Activated T-cell treated with anti-CD3 and anti-CD28 coated beads, Interleukin-2, amount 50 U/mL, for 48 hours (primary cell): ENCODE measurements at places on chromosomes 7 and 10.
A peak's percentile ranks its signal among the peaks of the same experiment; 100 is the strongest.

DNA sequence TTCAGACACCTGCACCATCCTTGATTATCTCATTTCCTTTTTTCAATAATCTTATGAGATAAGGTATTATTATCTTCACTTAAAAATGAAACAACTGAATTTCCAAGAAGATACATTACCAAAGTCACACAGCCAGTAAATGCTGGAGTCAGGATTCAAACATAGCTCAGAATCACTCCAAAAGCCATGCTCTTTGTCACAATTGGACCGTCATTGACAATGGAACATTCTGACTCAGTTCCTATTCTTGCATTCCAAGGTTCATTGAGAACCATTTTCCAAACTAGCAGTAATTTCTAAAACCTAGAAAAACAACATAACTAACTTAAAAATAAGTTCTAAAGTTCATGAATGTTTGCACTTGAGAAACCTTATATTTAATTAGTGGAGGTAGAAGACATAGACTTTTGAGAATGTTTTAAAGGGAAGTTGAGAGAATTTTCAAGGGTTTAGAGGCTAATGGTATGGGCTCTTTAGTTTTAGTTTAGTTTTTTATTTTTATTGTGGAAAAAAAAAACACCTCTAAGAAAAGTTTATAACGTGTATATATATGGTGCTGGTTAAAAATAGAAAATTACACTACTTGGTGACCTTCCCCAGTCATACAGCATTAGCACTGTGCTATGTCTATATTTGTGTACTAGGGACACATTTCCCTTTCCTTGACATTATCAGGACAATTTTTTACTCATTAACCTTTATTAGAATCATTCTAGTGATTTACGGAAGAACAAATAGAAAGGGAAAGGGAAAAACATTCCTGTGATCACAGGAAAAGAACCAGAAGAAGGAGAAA lies 30.9 kb downstream of the LGI1 start:
- no peak for DNase-seq

DNA sequence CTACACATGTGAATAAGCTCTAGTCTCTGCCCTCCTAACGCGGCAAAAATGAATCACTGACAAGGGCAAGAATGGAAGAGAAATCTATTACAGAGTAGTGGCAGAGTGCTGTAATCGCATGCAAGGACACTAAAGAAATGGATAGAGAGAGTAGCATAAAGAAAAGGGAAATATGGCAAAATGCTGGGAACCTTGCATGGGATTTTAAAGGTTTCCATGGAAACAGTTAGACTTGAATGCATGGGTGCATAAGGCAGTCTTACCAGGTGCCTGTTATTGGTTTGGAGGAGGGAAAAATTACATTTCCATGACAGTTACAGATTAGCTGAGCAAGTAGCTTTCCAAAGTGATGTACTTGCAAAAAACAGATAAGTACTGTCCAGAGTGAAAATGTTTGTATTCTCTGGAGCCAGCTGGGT lies 233.4 kb downstream of the PTN start:
- no peak for DNase-seq

GRCh38 chr10:100823194-100823593 lies 77.8 kb downstream of the PAX2 start:
- DNase-seq, result no peak

DNA sequence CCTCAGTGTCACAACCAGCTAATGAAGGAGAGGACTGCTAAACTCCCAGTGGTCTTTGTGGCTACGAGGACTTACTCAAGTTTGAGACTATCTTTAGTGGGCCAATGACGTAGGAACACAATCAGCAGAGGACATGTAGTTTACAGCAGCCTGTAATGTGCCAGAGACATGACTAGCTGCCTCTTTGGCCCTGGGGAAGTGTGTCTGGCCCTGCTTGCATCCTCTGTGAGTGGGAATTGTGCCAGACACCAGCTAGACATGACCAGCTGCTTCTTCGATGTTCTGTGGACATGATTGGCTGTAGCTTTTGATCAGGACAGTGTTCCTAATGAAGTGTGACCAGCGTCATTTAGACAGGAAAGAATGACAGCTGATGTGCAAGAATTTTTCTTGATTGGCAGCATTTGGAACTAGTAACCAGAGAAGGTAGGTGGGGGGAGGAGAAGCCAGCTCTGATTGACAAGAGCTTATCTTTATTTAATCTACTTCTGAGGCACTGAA lies 141.7 kb downstream of the AUTS2 start:
- DNase-seq, result no peak

- DNase-seq, result no peak
These were observed 519.4 kb downstream of the CNTNAP2 start for GRCh38 chr7:146636033-146636356.

DNA sequence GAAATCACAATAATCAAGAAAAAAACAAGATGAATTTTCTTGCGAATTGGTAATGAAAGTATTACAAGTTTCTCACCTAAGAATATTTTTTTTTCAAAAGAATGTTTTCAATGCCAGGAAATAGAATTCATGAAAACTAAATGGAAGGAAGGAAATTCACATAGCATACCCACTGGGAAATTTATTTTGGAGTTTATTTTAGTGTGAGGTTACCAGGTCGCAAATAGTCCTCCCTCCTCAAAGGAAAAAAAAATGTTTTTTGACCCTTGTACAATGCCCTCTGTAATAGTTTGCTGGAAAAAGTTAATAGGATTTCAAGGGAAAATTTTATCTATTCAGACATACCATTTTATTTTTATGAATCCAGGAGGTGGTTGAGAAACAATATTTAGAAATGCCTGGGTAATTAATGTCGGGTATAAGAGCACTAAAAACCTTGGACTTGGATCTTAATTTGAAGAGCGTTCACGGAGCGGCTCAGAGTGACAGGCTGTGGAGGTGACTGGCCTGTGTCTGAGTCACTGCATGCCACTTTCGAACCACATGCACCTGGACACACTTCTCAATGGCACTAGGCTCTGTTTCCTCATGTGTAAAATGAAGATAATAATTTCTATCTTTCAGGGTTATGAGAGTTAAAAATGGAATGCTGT lies 28.2 kb downstream of the CUBN start:
- DNase-seq, result no peak

- no peak for DNase-seq
These were observed 46.6 kb downstream of the GLCCI1 start for GRCh38 chr7:8015100-8015745.

DNA sequence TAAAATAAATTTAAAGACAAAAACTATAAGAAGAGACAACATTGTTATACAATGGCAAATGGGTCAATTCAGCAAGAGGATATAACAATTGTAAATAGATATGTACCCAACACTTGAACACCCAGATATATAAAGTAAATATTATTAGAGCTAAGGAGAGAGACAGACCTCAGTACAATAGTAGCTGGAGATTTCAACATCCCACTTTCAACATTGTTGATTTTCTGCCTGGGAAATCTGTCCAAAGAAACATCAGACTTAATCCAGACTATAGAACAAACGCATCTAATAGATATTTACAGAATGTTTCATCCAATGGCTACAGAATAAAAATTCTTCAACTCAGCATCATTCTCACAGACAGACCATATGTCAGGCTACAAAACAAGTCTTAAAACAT lies 256.1 kb downstream of the GRM8 start:
- DNase-seq, result no peak

GRCh38 chr10:5297466-5297865 lies 67.3 kb upstream of the UCN3 start:
- peak; percentile 47 for DNase-seq

DNA sequence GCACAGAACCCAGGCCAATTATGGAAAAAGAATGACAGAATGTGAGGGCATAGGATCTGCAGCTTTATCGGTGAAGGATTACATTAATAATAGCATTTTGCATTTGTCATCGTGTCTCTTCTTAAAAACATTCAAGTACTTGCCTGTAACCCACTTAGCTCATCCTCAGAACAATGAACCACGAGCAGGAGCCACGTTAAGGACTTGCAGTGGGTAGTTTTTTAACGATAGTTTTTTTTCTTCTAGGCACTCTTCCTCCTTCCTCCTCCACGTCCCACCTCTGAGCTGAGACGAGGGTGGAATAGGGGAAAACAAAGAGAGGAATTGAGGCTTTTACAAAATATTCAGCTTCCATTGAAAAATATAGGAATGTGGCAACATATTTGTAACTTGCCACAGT lies 27.1 kb downstream of the CDHR3 start:
- DNase-seq, result no peak

- no peak for DNase-seq
These were observed 759.4 kb downstream of the GRID1 start for GRCh38 chr10:85607043-85607695.

DNA sequence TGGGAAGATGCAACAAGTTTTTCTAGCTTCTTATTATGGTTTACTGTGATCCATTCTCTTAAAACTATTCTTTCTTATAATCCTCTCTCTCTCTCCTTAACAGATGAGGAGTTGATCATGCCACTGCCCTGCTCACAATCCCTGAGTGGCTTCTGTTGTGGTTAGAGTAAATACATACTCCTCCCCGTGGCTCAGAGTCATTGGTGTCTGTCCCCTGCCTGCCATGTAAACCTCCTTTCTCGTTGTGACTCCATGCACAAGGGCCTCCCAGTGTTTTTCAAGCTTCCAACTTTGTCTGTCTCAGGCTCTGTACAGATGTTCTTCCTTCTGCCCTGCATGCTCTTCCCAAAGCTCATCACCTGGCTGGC lies 20.4 kb downstream of the CCNY start:
- DNase-seq, result peak; percentile 47

DNA sequence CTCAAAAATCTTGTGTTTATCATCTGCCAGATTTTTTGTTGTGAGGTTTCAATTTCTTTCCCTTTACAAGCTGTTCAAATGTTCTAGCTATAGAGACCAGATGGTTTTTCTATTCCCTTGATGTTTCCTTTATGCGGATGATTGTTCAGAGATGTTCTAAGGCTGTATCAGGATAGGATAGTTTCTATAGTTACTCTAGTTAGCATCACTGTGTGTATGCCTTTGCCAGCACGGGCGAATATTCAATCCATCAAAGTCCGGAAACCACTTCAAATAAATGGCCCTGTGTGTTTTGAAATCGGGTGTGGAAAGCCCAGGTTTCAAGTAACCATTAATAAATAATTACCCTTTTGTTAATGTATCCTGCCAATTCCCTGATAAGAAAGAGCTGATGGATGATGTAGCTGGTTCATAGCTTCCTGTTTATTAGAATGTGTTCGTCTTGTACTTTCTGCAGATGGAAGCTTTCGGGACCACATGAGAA lies 149.8 kb upstream of the PRKCQ start:
- no peak for DNase-seq

DNA sequence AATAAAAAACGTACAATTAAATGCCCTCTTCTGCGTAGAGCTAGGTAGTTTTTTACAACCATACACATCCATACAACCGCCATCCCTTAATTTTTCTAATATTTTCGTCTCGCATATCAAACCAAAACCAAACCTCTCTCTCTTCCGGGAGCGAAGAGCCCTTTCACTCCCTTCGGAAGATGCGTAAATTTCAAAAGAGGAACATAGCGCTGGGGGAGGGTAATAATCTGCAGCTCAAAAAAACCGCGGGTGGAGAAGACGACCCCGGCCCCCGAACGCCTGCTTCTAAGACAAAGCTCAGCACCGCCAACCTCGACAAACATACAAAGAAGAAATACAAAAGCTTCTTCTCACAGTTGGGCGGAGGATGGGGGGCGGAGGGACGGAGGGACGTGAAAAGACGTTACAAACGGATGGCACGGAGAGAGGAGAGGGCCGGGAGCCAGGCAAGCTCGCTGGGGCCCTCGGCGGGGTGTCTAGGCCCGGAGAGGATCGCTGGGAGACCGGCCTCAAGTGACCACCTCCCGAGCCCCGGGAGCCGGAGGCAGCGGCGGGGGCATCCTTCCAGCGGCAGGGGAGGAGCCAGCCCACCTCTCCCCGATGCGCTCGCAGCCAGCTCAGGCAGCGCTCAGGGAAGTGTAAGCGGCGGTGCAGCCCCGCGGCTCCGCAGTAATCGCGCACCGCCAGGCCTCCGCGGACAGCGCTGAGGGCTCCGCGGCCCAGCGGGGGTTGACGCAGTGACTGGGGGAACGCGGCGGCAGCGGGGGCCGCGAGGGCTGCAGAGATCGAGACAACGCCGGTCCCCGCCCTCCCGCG lies 851 bp downstream of the MKRN1 start:
- peak; percentile 65 for DNase-seq

DNA sequence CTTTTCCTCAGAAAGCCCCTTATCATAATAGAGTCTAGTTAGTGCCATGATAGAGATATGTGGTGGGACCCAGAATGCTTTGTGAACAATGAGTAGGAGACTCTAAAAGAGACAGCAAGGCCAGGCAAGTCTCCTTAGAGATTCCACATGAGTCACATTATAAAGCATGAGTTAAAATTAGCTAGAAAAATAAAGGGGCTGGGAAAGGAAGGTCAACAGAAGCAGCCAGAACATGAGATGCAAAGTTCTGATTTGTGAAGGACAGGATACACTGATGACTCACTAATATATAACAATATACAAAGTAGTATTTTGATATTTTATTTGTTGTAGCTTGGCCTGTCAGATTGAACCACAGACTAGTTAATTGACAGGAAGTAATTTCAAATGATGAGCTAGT lies 25.3 kb upstream of the SNX13 start:
- DNase-seq, result no peak

- no peak for DNase-seq
These were observed 37.0 kb downstream of the TBC1D12 start for GRCh38 chr10:94439275-94439861.

GRCh38 chr10:129754211-129755050 lies 209.6 kb downstream of the EBF3 start:
- DNase-seq, result no peak

- no peak for DNase-seq
These were observed 22.2 kb downstream of the PARD3 start for GRCh38 chr10:34792881-34793280.

- DNase-seq, result peak; percentile 15
These were observed 193.7 kb upstream of the CSTF2T start for GRCh38 chr10:51892965-51893658.

DNA sequence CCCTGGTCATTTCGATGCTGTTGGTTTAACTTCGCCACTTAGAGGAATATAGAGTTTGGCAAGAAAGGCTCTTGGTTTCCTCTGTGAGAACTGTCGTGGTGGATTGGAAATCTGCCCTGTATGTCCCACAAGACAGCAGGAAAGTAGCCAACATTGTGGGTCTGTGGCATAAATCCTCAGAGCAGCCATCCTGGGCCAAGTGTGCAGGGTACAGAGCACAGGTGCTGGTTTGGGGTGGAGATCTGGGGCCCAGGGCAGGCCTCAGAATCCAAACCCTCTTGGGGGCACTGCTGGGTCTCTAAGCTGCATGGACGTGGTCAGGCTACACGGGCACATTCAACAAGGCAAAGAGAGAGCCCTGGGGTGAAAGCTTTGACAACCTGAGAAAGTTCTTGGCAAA lies 39.2 kb upstream of the TMEM273 start:
- no peak for DNase-seq

DNA sequence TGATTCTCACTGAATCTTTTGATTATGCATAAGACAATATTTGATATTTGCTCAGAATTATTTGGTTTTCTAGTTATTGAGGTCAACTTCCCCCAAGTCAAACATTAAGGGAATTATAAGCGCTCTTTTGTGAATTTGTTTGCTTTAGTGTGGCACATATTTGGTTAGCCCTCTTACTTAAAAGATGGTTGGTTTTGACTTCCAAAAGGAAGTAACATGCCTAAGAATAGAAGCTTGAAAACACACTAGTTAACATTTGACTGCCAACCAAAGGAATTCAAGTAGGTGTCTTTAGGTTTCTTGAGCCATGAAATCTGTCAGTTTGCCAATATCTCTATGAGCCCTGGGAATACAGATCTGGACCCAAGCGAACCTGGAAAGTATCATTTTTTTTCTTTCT lies 24.9 kb downstream of the STEAP4 start:
- no peak for DNase-seq

GRCh38 chr7:80835251-80835650 lies 83.6 kb downstream of the SEMA3C start:
- no peak for DNase-seq
